Stimulated activated naive B cell treated with anti-CD40 and anti-IgM and Interleukin-4, amounts not matched to agents 10 μg/mL and 1 μg/mL and 100 μg/mL, for 72 hours (primary cell): ENCODE measurements at places on chromosomes 4 and X.
A peak's percentile ranks its signal among the peaks of the same experiment; 100 is the strongest.

- DNase-seq: peak; percentile 27
These were observed 1.2 kb upstream of the TAPT1 start for GRCh38 chr4:16227462-16227868.

DNA sequence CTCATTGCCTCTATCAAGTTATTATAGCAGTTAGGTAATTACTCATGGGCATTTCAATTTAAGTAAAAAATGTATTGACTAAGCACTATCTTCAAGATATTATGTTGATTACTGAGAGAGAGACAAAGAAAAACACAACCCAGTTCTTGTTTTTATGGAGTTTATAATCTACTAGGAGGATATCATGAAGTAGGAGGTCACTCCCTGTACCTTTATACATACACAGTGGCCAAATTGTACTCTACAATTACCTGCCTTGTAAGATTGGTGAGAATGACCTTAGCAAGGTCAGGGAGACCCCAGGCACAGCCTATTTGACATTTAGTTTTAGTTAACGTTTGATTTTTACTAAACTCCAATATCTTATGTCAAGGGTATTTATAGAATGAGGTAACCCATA is 5.5 kb downstream of the HPGD start:
- DNase-seq: no peak

DNA sequence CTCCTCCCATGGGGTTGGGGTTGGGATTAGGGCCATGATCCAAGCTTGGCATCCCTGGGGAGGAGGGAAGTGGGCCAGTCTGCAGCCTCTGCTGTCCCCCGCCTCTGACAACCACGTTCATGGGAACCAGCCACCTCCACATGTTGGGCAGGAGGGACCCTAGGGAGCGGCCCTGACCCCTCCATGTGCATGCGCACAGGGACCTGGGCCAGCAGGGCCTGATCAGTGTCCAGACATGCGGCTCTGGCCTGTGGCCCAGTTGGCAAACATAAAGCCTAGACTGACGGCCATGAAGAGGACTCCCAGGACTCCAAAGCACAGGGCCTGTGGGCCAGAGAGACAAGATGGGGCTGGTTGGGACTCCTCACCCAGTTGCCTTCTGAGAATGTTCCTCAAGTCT is 11.3 kb downstream of the SLC38A5 start:
- DNase-seq: no peak

GRCh38 chr4:183286590-183287308 is 33.3 kb downstream of the CLDN22 start:
- DNase-seq: no peak

GRCh38 chrX:103615781-103616371 is 8.1 kb downstream of the TCEAL3 start:
- DNase-seq: no peak

DNA sequence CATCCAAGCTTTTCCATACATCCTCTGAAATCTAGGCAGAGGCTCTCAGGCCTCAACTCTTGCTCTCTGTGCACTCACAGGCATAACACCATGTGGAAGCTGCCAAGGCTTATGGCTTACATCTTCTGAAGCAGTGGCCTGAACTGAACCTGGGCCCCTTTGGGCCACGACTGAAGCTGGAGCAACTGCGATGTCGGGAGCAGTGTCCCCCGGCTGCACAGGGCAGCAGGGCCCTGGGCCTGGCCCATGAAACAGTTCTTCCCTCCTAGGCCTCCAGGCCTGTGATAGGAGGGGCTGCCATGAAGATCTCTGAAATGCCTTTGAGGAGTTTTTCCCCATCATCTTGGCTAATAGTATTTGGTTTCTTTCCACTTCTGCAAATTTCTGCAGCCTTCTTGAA is 39.2 kb downstream of the PRRG1 start:
- no peak for DNase-seq

GRCh38 chrX:97021680-97022079 is 138.0 kb downstream of the RPA4 start:
- DNase-seq: no peak

DNA sequence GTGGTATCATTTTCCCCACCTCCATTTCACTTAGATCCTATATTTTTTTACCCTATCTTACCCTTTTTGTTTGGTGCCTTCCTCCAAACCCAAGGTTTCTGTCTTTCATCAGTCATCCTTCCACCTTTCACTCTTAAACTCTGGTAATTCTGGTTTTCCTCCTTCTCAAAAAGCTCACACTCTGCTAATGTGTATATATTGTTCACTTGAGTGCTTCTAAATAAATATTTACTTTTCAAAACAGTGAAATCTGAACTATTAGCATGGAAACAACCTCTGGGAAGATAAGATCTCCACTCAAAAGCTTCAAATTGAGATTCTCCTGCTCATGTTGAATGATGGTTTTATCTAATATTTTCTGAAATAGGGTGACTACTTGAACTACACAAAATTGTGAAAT is 21.5 kb downstream of the XIAP start:
- no peak for DNase-seq

- DNase-seq: no peak
These were observed 281.8 kb upstream of the TEX13A start for GRCh38 chrX:105502336-105502735.

GRCh38 chr4:161894493-161895167 is 269.2 kb downstream of the FSTL5 start:
- DNase-seq: no peak

DNA sequence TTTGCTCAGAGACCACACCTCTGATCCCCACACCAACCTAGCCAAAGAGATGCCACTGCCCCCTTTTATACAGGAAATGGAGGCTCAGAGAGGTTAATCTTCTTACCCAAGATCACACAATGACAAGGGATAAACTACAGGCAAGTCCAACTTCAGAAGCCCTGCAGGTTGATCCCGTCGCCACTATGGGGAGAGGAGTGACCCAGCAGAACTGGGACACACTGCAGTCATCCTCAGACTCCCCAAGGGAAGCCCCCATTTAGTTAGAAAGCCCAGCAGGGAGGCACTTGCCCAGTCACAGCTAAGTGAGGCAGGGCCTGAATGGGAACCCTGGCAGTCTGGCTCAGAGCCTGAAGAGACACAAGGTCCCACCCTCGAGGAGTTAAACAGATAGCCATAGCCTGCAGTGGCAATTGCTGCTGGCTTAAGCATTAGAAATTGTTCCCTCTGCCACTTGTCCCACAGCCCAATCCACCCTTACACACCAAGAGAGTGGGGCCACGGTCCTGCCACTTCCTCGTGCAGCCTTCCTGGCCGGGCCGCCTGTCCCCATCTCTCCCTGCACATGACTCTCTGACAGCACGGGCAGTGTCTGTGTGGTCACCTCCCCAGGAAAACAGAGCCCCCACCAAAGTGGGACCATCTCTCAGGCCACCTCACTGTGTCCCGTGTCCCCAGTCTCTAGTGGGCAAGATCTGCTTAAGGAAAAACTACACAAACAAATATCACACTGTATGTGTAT is 2.7 kb downstream of the JAKMIP1 start:
- no peak for DNase-seq

DNA sequence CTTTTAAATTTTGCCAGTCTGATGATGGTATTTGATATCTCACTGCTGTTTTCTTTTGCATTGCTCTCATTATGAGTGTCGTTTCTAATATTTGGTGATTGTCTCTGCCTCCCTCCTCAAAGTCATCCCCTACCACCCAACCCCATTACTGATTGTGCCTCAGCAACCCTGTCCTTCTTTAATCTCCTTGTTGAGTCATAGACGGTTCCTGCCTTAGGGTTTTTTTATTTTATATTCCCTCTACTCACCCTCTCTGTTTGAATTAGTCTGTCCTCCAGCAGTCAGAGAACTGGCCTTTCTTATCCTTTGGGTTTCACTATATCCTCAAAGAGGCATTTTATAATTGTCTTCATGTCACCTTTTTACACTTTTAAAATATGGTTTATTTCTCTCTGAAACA is 409.3 kb upstream of the CPEB2 start:
- DNase-seq: no peak

DNA sequence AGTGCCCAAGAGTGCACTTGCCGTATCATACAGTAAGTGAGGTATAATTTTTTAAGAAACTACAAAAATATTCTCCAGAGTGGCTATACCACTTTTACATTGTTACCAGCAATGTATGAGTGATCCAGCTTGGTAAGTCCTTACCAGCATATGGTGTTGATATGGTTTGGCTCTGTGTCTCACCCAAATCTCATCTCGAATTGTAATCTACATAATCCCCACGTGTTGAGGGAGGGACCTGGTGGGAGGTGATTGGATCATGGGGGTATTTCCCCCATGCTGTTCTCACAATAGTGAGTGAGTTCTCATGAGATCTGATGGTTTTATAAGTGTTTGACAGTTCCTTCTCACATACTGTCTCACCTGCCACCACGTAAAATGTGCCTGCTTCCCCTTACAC is 44.8 kb downstream of the RBMX start:
- DNase-seq: no peak

- DNase-seq: no peak
These were observed 36.4 kb upstream of the RBM41 start for GRCh38 chrX:107154787-107155620.

GRCh38 chrX:72001906-72002305 is 91.3 kb downstream of the NHSL2 start:
- DNase-seq: no peak
